ENCODE measurements at places on chromosomes 3 and 15.

- DNase-seq = no peak
Measured at GRCh38 chr3:39362192-39362591, 21.0 kb upstream of the SLC25A38 start.

DNA sequence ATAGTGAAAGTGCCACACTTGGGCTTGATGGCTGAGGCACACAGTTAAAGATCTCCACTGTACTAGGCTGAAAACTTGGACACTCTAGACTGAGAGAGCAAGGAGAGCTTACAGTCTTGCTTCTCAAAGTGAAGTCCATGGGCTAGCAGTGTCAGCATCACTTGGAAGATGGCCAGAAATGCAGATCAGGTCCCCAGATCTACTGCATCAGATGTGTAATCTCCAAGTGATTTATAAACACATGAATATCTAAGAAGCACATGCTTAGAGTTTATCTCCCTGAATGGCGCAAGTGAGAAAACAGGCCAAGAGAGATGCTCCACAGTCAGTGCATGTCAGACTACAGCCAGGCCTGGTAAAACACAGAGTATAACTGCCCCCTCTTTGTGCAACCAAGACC lies 308.6 kb downstream of the CLSTN2 start:
- DNase-seq = no peak

- DNase-seq = no peak
Measured at GRCh38 chr3:32778389-32778788, 39.4 kb upstream of the TRIM71 start.

- no peak for DNase-seq
Measured at GRCh38 chr3:110684466-110684865, 387.1 kb upstream of the NECTIN3 start.

GRCh38 chr3:104632521-104632920 lies 734.2 kb upstream of the ALCAM start:
- no peak for DNase-seq

DNA sequence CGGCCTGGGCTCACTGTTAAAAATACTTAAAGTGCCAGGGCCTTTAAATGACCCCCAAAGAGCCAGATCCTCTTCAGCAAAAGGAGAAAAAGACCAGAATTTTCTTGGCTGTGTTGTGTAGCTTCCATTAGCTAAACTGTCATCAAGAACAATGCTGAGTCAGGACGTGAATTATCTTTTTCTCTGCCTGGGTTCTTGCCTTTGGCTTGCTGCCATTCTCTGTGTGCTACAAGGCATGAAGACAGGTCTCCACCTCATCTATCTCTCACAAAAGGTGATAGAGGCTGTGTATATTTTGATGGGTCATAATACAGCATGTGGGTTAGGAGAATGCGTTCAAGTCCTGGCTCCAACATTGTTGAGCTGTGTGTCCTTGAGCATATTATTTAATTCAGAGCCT lies 52.4 kb upstream of the SELENOK start:
- no peak for DNase-seq

GRCh38 chr15:66912001-66912400 lies 153.4 kb upstream of the SMAD3 start:
- no peak for DNase-seq

GRCh38 chr15:92528736-92529135 lies 126.8 kb downstream of the FAM174B start:
- no peak for DNase-seq

GRCh38 chr15:101580431-101580830 lies 71.8 kb downstream of the TM2D3 start:
- no peak for DNase-seq

GRCh38 chr3:149813367-149814281 lies 609 bp downstream of the RNF13 start:
- peak; percentile 11 for DNase-seq

GRCh38 chr3:126545544-126545943 lies 13.2 kb downstream of the C3orf22 start:
- no peak for DNase-seq

- no peak for DNase-seq
Measured at GRCh38 chr3:180633722-180634121, 31.8 kb downstream of the TTC14 start.

- peak; percentile 88 for DNase-seq
Measured at GRCh38 chr3:134330883-134331810, 43.1 kb downstream of the AMOTL2 start.

- DNase-seq = no peak
Measured at GRCh38 chr15:74027688-74028087, 33.2 kb downstream of the PML start.

DNA sequence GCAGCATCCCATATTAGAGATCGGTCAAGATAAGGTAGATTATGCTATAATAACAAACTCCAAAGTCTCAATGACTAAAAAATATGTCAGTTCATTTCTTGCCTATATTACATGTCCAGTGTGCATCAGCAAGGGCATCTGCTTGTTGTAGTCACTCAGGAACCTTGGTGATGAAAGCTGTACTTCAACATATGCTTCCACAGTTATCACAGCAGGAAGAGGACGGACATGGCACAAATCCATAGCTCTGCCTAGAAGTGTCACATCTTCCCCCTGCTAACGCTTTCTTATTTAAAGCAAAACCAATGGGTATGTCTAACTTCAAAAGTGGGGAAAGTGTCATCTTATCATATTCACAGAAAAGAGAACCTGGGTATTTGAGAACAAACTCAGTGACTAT lies 20.0 kb upstream of the PIAS1 start:
- no peak for DNase-seq

DNA sequence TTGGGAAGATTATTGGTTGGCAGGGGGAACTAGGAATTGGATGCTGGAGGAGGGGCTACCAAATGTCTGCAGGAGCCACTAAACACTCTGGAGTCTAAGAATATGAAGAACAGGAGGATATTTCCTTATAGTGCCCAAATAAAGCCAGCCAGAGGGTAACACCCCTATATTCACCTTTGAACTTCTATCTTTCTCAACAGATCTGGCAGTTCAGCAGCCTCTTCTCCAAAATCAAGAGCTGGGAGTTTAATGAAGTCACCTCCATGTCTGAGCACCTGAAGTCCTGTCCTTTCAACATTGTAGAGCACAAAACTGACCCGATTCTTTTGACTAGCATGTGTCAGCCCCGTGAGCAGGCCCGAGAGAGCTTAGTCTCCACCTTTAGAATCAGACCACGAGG lies 33.3 kb downstream of the FBXO40 start:
- DNase-seq = no peak

DNA sequence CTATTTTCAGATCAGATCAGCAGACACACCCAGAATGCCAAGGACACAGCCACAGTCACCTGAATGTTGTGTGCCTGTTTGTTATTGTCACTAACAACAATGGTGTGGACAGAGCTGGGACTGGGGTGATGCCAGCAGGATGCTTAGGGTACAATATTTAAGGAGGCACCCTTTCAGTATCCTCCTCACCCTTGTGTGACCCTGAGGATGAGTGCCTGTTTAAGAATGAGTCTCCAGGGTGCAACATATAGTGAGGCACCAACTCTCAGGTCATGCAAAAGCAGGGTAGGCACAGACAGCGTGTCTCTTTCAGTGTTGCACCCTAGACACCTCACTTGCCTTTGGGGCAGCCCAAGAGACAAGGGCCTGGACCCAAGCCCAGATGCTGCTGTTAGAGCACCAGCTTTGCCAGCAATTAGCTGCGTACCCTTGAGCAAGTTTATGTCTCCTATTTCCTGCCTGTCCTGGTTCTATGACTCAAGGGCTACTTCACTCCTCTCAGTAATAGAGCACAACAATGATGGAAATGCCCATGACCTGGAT lies 122.6 kb downstream of the AQP9 start:
- DNase-seq = peak; percentile 13

GRCh38 chr3:31498791-31499190 lies 33.9 kb upstream of the STT3B start:
- no peak for DNase-seq

DNA sequence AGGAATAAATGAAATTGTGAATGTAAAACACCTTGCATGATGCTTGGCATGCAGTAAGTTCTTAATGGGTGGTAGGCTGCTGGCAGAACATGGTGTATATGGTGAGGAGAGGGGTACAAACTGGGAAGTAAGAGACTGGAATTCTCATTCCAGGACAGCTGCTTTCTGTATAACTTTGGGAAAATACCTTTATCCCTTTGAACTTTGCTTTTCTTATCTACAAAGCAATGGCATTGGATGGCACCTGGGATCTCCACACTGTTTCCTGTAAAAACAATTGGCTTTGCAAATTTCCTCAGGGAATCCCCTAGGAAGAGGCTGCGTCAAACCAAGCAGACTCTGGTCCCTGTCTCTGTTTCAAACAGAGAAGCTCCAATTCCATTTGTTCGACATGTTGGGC lies 100.7 kb upstream of the SLC4A7 start:
- DNase-seq = no peak

DNA sequence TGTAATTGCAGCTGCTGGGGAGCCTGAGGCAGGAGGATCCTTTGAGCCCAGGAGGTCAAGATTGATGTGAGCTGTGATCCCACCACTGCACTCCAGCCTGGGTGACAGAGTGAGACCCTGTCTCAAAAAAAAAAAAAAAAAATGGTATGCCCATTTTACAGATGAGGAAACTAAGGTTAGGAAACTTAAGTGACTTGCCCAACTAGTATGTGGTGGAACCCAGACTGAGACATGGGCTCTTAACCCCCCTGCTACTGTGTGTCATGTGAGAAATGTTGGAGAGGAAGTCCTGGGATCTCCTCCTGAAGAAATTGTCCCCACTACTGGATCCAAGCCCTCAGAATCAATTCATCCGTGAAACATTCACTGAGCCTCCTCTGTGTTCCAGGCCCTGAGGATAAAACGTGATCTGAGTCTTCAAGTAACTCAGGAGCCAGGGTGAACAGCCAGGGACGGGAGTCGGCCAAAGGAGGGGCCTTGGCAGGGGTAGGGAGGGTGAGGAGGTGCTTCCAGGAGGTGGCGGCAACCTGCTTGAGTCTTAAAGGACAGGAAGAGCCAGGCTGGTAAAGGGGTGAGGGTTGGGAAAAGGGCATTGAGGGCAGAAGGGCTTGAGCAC lies 19.6 kb upstream of the RNU6-1 start:
- no peak for DNase-seq

Data from GM04503 (cell line).